ENCODE measurements at places on chromosomes 5 and 9. TPM values are rescaled to one million over a fixed set of nuclear protein-coding genes. Genes with fewer than 3 reads are reported as not detected.

DNA sequence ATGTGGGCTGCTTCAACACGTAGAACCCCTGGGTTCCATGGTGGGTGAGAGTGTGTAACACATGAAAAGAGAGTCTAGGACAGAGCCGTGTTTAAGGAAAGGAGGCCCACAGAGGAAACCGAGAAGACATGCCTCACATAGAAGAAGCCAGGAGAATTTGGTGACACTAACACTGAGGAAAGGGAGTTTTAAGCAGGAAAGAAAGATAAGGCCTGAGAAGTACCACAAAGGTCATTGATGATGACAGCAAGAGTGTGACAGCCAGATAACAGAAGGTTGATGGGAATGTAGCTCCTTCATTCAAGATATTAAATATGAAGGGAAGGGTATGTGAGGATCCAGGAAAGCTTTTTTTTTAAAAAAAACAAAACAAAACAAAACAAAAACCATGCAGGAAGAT is 72.4 kb upstream of the SPRY4 start:
- DNase-seq: no peak
- no peaks in the 10 kb centered on the region for H3K27me3 ChIP-seq
- no peak overlapping the region for H3K4me3 ChIP-seq
- H3K4me1 ChIP-seq: no peaks in the 10 kb centered on the region

- H3K4me3 ChIP-seq: no peak overlapping the region
- no peaks in the 10 kb centered on the region for H3K36me3 ChIP-seq
- no peak for DNase-seq
- no peak overlapping the region for H3K27ac ChIP-seq
- H3K4me1 ChIP-seq: no peaks in the 10 kb centered on the region
Measured at GRCh38 chr5:93404246-93404645, 176.8 kb downstream of the NR2F1-AS1 start.

Gene PAEP
- not detected for total RNA-seq

DNA sequence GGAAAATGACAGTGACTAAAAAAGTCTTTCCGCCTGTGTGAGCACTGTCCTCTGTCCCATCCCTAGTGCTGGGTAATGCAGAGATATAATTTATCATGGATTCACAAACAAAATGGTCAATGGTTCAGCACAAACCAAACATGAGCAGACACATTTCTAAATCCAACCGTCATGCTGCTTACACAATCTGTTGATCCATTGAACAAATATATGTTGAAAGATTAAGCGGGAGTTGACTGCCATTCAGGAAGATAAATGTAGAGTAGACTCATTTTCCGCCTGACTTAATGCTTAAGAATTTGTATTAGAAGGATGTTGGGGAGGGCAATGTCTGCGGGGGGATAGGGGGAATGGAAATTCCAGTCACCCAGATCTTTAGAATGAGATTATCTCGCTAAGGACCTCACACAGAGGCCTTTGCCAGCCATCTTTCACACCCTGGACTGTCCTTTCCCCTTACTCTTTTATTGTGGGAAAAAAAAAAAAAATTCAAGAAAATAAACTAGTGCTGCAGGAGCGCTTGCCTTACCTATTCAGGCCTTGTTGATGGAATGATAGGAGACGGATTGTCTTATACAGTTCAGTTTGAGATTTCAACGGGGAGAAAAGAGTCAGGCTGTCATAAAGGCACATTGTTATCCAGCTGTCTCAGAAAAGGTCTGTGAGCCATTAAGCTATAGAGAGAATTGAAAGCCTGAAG is 153.7 kb downstream of the TLE1 start:
- H3K27me3 ChIP-seq: no peaks in the 10 kb centered on the region
- H3K36me3 ChIP-seq: no peaks in the 10 kb centered on the region
- H3K4me1 ChIP-seq: no peaks in the 10 kb centered on the region
- no peak overlapping the region for H3K4me3 ChIP-seq

Gene SLC25A46
- 84.6 TPM for total RNA-seq

DNA sequence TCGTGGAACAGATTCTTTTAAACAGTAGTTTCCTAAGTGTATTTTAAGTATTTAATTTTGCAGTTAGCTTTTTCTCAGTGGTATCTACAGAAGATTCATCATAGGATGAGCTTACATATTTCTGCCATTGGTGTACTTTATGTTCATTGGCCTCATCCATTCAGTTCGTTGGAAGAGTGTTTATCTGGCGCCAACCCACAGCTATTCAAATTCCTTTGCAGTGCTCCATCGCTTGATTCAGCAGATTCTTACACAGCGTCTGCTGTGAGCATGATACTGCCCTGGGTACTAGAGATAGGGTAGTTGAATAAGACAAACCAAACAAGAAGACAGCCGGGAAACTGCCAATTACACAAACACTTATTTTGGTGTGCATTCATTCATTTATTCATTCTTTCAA is 55.1 kb downstream of the NUP214 start:
- H3K4me3 ChIP-seq: no peak overlapping the region
- H3K27ac ChIP-seq: no peak overlapping the region
- peaks cover 92% of the 10 kb centered on the region for H3K36me3 ChIP-seq
- DNase-seq: no peak
- no peaks in the 10 kb centered on the region for H3K4me1 ChIP-seq
- H3K27me3 ChIP-seq: no peaks in the 10 kb centered on the region

DNA sequence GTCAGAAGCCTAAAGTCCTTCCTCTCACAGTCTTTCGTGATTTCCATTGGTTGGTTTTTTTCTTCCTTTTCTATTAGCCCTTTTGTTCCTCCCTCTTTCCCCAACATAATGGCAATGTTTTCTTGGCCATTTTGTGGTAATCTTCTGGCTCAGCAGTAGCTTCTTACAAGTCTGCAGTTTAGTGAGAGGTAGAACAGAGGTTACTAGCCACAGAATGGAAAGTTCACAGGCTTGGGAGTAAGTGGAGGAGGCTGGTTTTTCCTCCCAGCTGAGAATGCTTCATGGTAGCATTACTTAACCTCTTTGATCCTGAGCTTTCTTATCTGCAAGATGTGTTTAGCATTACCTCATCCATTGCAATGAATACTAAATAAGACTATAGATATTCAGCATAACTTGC is 346.9 kb downstream of the NFIB start:
- no peaks in the 10 kb centered on the region for H3K27me3 ChIP-seq
- H3K27ac ChIP-seq: no peak overlapping the region
- no peak for DNase-seq
- H3K4me3 ChIP-seq: no peak overlapping the region
- no peaks in the 10 kb centered on the region for H3K4me1 ChIP-seq

GRCh38 chr9:88804254-88804596 is 187.0 kb upstream of the S1PR3 start:
- no peak overlapping the region for H3K4me3 ChIP-seq
- H3K27ac ChIP-seq: no peak overlapping the region
- H3K27me3 ChIP-seq: no peaks in the 10 kb centered on the region
- DNase-seq: no peak

- no peak overlapping the region for H3K27ac ChIP-seq
- no peaks in the 10 kb centered on the region for H3K27me3 ChIP-seq
- H3K4me3 ChIP-seq: no peak overlapping the region
Measured at GRCh38 chr9:36840898-36841536, 193.1 kb downstream of the PAX5 start.

GRCh38 chr5:148565148-148565547 is 89.2 kb downstream of the HTR4 start:
- H3K36me3 ChIP-seq: no peaks in the 10 kb centered on the region
- no peak for DNase-seq
- H3K4me1 ChIP-seq: peaks cover 6% of the 10 kb centered on the region
- no peak overlapping the region for H3K4me3 ChIP-seq
- H3K27me3 ChIP-seq: no peaks in the 10 kb centered on the region

Gene BARHL1
- not detected for total RNA-seq

Gene CA9
- total RNA-seq: 81.7 TPM

Gene NOXA1
- 43.2 TPM for total RNA-seq

DNA sequence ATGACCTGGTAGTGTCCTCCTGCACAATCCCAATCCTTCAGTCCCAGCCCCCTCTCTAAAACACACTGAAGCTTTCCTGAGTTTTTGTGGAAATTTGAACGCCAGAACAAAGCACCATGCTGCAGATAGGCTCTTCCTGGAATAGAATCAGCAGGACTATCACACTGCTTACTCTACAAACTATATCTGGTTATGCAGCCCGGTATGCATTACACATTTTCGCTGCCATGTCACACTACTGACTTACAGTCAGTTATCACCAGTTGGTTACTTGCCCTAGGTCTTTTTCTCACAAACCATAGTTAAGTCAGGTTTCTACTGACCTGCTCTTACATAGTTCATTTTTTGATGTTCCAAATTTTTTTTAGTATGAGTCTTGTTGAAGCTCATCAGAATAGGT is 24.9 kb downstream of the PLCXD3 start:
- H3K36me3 ChIP-seq: no peaks in the 10 kb centered on the region
- no peaks in the 10 kb centered on the region for H3K4me1 ChIP-seq
- H3K4me3 ChIP-seq: no peak overlapping the region

- H3K4me1 ChIP-seq: no peaks in the 10 kb centered on the region
- H3K36me3 ChIP-seq: no peaks in the 10 kb centered on the region
- no peak overlapping the region for H3K27ac ChIP-seq
- no peak overlapping the region for H3K4me3 ChIP-seq
- H3K27me3 ChIP-seq: no peaks in the 10 kb centered on the region
Measured at GRCh38 chr9:137891588-137892423, 14.2 kb downstream of the CACNA1B start.
